ENCODE measurements at places on chromosomes 3 and 15.

DNA sequence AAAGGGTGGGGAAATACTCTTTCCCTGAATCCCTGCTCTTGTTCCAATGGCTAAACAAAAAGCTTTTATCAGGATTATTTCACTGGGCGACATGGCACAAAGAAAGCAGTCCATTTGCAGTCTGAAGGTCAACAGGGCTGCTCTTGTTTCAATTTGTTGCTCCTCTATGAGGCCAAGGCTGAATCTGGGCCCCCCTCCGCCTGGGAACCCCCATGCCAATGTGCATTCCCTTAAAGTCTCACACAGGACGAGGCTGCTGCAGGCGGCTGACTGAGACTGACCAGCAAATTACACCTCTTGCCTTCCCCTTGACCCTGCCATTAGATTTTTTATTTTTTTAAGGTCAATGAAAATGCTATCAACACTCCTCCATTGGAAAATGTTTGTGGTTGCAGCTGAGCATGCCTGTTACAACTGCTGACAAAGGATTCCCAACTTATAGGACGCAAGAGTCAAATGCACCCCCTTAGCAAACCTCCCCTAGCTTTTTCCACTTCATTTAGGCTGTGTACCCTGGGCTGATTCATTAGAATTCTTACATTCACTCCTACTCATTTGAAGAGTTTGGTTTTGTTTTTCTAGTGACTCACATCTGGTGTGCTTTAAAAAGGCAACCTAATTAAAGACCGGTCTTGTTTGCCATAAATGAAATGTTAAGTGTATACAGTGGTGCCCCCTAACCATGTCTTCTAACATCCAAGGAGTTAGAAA, 60.8 kb upstream of the ARHGEF3 start:
- no peak for DNase-seq

GRCh38 chr3:101950510-101950909, 101.2 kb downstream of the NFKBIZ start:
- DNase-seq, result no peak

DNA sequence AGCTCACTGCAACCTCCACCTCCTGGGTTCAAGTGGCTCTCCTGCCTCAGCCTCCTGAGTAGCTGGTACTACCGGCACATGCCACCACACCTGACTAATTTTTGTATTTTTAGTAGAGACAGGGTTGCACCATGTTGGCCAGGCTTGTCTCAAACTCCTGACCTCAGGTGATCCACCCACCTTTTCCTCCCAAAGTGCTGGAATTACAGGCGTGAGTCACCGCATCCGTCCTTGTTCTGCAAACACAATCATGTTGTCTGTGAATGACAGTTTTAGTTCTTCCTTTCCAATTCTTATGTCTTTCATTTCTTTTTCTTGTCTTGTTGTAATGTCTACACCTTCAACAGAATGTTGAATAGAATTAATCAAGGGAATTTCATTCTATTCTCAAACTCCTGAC, 16.3 kb upstream of the SMCO1 start:
- DNase-seq, result no peak

GRCh38 chr3:160035757-160036156, 47.1 kb downstream of the IL12A start:
- no peak for DNase-seq

- peak; percentile 91 for DNase-seq
Observed at GRCh38 chr3:152268555-152269055, at the start of gene MBNL1. MBNL1 (plus strand) TSS chr3:152268929; CDS start chr3:152300194, 31,265 bp downstream.

DNA sequence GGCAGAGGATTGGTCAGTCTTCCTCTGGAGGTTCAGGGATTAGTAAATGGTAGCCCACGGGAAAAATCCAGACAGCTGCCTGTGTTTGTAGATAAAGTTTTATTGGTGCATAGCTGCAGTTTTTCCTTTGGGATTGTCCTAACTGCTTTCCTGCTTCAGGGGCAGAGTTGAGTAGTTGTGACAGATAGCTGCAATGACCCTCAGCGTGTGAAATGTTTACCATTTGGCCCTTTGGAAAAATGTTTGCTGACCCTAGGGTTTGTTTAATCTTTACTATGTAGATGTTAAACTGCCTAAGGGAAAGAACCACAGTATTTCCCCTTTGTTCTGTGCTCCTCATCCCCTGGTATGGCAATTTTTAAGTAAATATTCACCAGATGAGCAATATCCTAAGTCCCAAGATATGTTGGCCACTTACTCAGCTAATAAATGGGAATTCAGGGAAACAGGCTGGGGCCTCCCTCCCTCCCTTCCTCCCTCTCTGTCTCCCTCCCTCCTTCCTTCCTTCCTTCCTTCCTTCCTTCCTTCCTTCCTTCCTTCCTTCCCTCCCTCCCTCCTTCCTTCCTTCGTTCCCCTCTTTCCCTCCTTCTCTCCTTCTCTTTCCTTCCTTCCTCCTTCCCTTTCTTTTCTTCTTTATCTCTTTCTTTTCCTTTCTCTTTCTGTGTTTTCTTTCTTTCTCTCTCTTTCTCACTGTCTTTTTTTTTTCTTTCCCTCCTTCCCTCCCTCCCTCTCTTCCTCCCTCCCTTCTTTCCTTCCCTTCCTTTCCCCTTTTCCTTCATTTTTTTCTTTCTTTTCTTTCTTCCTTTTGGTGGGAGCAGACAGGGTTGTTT, 234.6 kb upstream of the BHLHE40 start:
- DNase-seq, result no peak
